ENCODE measurements at places on chromosomes 3 and 15.

DNA sequence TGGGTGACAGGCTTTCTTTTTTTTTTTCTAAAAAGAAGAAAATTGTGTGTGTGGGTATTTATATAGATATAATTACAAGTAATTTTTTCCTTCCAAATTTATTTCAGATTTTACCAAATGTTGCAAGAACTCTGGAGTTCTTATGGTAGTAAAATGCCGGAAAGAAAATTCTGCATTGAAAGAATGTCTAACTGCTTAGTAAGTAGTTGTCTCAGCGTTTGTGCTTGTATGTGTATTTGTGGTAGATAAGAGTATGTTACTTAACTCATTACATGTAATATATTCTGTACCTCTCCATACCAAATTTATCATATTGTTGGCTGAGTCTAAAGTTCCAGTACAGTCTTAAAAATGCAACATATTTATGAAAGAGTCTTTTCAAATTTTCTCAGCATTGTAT lies 32.3 kb upstream of the ZCWPW2 start:
- DNase-seq: no peak

- DNase-seq: no peak
These were observed 81.2 kb upstream of the GOLGA8J start for GRCh38 chr15:30001602-30002001.

DNA sequence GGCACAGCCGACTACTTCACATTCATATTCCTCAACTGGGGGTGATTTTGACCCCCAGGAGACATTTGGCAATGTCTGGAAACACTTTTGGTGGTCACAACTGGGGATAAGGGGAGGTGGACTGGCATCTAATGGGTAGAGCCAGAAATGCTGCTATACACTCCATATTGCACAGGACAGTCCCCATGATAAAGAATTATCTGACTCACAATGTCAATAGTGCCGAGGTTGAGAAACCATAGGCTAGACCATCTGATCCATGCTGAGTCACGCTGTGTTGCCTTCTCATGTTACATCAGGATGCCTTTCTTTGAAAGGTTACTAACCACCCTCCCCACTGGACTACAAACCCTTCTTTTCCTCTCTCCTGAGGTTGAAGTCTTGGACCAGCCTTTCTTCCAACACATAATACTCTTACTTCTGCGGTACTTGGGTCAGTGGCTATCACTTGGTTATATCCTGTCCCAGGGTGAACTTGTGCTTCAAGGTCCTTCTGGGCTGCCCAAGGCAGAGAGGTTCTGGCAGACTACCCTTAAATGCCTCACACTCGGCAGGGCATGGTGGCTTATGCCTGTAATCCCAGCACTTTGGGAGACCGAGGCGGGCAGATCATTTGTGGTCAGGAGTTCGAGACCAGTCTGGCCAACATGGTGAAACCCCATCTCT lies 68.8 kb downstream of the CTNNB1 start:
- peak; percentile 88 for DNase-seq

- DNase-seq: no peak
These were observed 12.4 kb downstream of the BMF start for GRCh38 chr15:40096094-40096891.

DNA sequence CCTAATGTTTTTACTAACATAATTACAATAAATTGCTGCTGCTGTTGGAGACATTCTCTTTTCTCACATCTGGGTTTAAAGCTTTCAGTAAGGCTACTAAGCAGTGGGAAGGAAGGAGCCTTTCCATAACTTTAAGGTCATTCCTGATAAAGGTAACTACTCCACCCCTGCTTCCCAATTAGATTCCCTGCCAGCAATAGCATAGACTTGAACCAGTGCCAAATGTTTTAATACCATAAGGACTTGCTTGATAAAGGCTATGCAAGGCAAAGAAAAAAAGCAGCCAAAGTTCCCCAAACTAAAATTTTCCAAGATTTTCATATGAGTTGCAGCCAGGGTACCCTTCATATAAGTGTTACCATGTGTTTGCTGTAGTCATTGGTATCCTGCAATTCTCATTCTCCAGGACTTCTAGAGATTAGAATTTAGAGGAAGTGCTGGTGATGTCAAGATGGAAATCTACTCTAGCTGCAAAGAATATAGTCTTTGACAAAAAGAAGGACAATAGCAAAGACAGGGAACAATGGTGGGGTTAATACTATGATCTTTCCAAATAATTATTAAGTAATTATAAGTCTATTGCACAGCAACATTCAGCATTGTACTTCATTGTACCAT lies 106.1 kb downstream of the FILIP1L start:
- DNase-seq: no peak

DNA sequence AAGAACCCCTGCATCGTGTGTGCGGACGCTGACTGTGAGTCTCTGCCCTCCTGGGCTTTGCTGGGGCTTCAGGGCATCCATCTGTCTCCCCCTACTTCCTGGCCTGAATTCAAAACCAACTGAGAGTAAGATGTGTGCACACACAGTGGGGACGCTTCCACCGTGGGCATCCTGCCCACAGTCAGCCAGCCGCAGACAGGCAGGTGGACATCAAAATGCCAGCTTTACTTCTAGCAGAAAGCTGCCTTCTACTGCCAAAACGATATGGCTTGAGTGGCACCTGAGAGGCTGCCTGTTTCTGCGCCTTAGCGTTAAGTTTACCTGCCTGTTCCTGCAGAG lies 18.5 kb downstream of the ALDH1A3 start:
- no peak for DNase-seq

- DNase-seq: no peak
These were observed 360.5 kb upstream of the NAALADL2 start for GRCh38 chr3:174498638-174499037.

- no peak for DNase-seq
These were observed 35.6 kb downstream of the CTSH start for GRCh38 chr15:78909160-78909695.

DNA sequence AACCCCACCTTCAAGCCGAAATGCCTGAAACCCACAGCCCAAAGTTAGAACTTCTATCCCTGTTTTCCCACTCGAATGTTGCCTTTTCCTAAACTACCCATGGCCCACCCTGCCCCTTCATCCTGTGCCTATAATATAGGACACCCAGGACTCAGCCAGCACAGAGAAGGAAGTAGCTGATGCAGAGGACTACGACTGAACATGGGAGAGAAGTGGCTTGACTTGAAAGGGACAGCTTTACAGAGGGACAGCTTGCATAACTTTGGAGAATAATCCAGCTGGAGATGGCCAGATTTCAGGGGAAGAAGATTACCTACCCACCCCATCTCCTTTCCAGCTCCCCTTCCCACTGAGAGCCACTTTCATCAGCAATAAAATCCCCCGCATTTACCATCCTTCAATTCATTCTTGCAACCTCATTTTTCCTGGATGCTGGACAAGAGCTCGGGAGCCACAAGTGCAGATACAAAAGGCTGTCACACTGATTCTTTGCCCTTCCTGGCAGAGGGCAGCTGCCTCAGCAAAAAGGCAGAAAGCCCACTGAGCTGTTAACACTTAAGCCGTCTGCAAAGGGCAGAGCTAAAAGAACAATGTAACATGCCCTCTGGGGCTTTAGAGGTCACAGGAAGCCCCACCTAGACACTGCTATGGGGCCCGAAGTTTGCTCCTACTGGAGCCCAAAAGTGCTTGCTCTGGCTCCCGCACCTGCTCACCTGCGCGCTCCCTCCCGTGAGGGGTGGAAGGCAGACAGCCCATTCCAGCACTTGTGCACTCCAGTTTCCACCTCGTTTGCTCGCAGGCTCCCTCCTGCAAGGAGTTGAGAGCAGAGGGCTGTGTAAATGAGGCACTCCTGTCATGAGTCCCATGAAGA lies 224.0 kb downstream of the TBC1D5 start:
- no peak for DNase-seq

DNA sequence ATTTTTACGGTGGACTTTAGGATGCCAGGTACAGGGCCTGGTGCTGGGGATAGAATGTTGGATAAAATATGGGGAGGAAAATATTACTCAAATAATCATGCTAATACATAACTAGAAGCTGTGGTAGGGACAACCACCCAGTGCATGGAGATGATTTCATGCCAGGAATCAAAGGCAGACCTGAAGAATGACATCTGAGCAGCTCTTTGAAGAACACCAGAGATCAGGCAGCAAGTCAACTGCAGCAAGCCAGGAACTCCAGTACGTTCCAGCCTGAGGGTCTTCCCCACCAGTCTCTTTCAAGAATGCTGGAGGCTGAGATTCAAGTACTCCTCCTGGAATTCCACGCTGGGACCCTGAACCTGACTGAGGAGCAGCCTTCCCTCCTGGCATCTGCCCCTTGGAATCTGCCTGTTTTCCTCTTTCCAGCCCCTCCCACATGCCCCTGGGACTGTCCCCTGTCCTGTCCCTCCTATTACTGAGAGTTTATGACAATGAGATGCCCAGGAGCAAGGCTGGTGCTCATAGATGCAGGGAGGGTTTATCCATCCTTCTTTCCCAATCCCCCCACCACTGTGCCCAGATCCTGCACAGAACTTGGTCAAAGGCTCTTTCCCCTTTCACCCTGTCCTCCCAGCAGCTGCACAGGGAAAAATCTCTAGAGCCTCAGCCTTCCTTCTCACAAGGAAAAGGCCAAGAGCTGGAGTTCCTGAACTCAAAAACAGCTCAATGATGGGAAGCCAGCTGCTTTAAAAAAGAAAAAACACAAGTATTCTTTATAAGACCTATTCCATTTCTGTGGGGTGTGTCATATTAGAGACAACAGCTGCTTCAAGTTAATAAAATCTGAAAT lies 68.0 kb downstream of the PDZRN3 start:
- DNase-seq: no peak

DNA sequence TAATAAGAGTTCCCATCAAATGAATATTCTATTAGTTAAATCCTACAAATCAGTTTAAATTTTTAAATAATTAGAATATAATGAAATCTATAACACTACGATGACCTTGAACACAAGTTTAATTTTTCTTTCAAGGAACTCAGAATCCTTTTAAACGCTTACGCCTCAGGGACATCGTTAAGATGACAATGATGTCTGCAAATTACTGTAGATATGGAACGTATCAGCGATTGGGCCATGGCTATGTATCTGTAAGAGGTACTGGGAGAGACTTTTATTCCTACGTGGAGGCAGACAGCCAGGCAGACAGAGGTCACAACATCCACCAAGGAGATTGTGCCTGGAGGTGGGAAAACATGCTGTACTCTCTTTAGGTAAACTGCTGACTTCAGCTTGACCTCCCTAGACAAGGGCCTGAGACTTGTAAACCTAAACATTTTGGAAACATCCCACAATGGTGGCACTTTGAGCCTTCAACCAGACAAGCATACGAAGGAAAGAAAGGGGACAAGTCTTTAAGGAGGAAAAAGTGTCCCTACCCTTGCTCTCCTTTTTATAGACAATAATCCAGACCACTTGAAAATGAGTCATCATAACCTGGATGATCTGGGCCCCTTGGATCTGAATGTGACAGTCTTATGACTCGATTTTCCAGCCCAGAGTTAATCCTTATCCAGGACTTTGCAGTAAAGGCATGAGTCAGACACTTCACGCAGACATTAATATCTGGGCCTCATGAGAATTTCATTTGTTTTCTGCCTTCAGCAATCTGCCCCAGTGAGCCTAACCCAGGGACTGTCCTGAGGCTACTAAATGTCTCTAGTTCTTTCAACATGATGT lies 6.8 kb upstream of the LDHAL6B start:
- peak; percentile 40 for DNase-seq

DNA sequence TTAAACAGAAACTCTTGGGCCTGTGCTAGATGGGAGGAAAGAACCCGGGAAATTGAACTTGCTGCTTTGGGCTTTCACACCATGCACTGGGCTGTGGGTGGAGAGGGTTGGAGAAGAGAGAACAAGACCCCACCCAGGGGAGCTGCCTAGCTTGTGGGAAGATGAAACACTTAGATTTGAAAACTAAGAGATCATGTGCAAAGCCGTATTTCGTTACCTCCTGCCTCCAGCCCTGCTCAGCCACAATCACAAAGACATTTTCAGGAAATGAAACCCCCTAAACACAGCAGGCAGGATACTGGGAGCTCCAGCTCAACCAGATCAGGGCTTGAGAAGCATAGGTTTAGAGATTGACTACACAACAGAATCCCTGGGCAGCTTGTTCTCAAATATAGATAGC lies 183.0 kb upstream of the C2CD4B start:
- no peak for DNase-seq

Data from RWPE1 (cell line).